ENCODE measurements at places on chromosomes 3 and 15. TPM values are rescaled to one million over a fixed set of nuclear protein-coding genes. Genes with fewer than 3 reads are reported as not detected.

EXD1 gene
- not detected for total RNA-seq

SIDT1 gene
- total RNA-seq: 21.0 TPM

CLDN18 gene
- not detected for total RNA-seq

SI gene
- total RNA-seq: not detected

TMEM266 gene
- total RNA-seq: not detected

IMPG2 gene
- 0.14 TPM for total RNA-seq

FILIP1L gene
- total RNA-seq: 0.11 TPM

SKOR1 gene
- 0.09 TPM for total RNA-seq

LEKR1 gene
- total RNA-seq: 1.1 TPM

ISL2 gene
- not detected for total RNA-seq

GRK7 gene
- 0.07 TPM for total RNA-seq

PATL2 gene
- total RNA-seq: 16.1 TPM

TNFAIP8L3 gene
- 0.14 TPM for total RNA-seq

WDR72 gene
- not detected for total RNA-seq

TGM4 gene
- not detected for total RNA-seq

RTP3 gene
- total RNA-seq: not detected

PRTG gene
- total RNA-seq: not detected

BCL2A1 gene
- 47.1 TPM for total RNA-seq

HIGD2B gene
- total RNA-seq: 0.27 TPM

DNAJC17 gene
- 35.9 TPM for total RNA-seq

CKMT1A gene
- total RNA-seq: 0.38 TPM

CKMT1B gene
- total RNA-seq: 0.18 TPM

GNB4 gene
- 1.3 TPM for total RNA-seq

POPDC2 gene
- total RNA-seq: 1.3 TPM

ATP8B4 gene
- 5.8 TPM for total RNA-seq

RASGRP1 gene
- total RNA-seq: 105 TPM
